ENCODE measurements at places on chromosomes 1 and 21.

GRCh38 chr1:64469116-64469976 is 583 bp upstream of the CACHD1 start:
- DNase-seq = no peak

DNA sequence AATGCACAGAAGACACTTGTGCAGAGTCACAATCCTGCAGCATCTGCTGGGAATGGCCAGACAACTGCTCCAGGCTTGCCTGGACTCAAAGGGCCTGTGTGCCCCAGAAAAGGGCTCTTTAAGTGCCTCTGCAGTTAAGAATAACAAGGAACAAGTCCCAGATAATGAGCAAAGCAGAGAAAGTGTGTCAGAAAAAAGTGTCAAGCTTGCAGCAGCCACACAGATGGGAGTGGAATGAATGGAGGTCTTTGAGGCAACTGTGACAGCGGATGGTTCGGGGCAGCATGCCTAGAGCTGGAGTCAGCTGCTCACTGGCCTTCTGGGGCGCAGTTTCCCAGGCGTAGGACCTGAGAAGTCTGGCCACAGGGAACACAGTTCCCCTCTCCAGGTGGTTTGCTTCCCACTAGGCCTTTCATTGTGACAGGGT is 5.1 kb downstream of the PARP1 start:
- peak; percentile 87 for DNase-seq

- DNase-seq = no peak
Measured at GRCh38 chr1:194517567-194517966, 1331.2 kb upstream of the B3GALT2 start.

DNA sequence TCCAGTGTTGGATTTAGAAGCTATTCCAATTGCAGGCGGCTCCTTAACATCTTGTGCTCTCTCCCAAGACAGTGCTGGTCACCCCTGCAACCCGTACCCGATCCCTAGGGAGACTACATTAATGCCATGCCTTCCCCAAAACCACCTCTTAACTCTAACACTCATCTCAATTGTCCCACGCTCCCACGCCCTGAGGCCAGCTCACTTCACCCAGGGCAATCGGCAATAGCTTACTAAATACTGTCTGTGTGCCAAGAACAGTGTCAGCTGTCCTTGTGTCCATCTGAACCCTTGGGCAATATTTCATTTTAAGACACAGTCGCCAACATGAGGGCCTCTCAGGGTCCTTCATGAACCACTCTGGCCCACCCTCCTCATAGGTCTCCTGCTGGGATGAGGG is 13.9 kb downstream of the C1orf198 start:
- no peak for DNase-seq

GRCh38 chr1:23051290-23051909 is 32.1 kb downstream of the KDM1A start:
- DNase-seq = no peak

DNA sequence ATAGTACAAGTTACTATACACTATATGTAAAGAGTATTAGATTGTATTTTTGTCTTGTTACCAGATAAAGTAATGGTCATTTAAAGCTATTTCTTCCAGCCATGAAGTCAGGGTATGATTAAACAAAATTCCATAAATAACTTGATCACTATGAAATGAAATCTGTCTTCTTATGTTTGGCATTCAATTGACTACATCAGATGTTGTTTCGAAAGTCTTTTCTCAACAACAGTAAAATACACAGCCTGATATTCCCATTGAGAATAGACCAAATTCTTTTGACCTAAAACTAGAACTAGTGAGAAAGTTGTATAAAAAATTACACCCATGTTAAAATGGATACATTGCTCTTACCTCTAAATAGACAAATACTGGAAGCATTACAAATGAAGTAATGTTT is 134.6 kb upstream of the ADAMTS5 start:
- DNase-seq = no peak

GRCh38 chr1:239764546-239764945 is 327.1 kb upstream of the FMN2 start:
- no peak for DNase-seq

- peak; percentile 34 for DNase-seq
Measured at GRCh38 chr1:154751690-154752089, 118.4 kb downstream of the KCNN3 start.

GRCh38 chr1:91541918-91542533 is 41.4 kb downstream of the CDC7 start:
- DNase-seq = no peak

GRCh38 chr1:203546274-203546673 is 52.3 kb downstream of the OPTC start:
- no peak for DNase-seq

- DNase-seq = no peak
Measured at GRCh38 chr1:11990303-11991032, 10.2 kb downstream of the MFN2 start.

- DNase-seq = no peak
Measured at GRCh38 chr1:207882692-207883091, 28.2 kb downstream of the CD34 start.

DNA sequence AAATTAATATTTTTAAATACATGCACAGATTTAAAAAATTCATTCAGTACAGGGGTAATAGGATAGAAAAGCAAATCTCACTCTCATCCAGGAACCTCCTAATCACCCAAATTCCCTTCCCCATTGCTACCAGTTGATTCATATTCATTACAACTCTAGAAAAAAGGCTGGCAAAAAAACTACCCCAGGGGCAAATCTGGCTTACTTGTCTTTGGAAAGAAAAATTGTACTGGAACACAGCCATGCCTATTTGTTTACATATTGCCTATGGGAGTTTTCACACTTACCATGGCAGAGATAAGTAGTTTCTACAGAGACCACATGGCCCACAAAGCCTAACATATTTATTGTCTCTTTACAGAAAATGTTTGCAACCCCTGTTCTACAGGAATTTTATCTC is 8.9 kb upstream of the RBM34 start:
- DNase-seq = no peak

DNA sequence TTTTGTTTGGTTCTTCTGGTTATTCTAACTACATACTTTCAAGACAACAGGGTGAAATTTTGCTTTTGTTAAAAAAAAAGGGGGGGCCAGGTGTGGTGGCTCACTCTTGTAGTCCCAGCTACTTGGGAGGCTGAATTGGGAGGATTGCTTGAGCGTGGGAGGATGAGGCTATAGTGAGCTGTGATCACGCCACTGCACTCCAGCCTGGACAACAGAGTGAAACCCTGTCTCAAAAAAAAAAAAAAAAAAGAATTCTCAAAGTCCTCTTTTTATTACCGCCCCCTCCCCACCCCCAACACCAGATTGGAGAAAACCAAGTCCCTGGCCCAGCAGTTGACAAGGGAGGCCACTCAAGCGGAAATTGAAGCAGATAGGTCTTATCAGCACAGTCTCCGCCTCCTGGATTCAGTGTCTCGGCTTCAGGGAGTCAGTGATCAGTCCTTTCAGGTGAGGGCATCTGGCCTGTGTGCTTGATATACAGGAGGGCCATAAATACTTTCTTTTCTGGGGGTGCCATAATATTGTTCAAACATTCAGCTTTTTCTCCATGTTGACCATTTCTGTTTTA is 50.2 kb downstream of the LAMC2 start:
- DNase-seq = no peak

- DNase-seq = no peak
Measured at GRCh38 chr21:36487641-36488307, 7.9 kb upstream of the CLDN14 start.

GRCh38 chr1:36274201-36274600 is 32.0 kb upstream of the SH3D21 start:
- DNase-seq = no peak

DNA sequence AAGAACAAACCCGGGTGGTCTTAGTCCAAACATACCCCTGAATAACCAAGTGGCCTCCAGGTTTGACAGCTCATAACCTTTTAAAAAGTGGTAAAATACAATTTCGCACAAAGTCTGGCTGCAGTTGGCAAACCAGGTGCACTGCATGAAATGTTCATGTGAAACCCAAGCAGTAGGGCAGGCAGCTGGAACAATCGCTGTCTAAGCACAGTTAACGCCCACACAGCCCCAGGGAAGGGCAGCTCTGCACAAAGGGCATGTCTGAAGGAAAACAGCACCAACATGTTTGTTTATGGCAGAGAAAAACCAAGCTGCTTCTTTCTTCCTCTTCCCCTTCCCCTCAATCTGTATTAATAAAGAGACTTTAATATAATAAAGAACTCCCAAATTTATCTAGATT is 49.5 kb downstream of the KIAA1614 start:
- no peak for DNase-seq

- DNase-seq = no peak
Measured at GRCh38 chr21:42539931-42540343, 26.3 kb downstream of the SLC37A1 start.

- DNase-seq = no peak
Measured at GRCh38 chr1:155636397-155637153, 26.6 kb downstream of the MSTO1 start.

DNA sequence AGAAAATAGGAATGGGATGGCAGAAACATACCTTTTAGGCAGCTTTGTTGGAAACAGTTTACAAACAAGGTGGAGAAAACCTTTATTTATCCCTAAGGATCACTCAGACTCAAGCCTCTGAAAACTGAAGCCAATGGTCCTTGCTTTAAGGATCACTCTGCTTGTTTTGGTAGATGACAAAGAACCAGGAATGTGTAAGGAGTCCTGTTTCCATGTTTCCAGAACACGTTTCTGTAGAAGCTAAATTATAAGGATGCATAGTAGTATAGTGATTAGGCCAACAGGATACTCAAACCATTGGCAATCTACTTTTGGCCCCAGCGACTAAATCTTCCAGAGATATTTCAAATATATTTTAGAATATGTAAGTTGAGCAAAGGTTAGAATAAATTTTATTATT is 149.1 kb upstream of the HP1BP3 start:
- no peak for DNase-seq

DNA sequence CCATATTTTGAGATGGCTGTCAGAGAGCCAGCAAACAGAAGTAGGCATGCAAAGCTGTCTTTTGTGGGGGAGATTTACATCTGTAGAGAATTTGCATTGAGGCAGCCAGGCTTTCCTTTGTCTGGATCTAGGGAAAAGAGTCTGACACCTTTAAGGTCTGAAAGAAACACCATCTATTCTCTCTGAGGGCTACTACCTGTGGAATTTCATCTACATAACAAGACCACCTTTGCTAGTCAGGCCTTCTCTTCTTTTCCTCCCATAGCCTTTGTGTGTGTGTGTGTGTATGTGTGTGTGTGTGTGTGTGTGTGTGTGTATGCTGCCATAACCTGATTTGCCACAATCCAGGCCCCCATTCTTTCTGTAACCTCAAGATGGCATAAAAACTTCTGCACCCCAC is 28.4 kb upstream of the DMRTB1 start:
- no peak for DNase-seq

DNA sequence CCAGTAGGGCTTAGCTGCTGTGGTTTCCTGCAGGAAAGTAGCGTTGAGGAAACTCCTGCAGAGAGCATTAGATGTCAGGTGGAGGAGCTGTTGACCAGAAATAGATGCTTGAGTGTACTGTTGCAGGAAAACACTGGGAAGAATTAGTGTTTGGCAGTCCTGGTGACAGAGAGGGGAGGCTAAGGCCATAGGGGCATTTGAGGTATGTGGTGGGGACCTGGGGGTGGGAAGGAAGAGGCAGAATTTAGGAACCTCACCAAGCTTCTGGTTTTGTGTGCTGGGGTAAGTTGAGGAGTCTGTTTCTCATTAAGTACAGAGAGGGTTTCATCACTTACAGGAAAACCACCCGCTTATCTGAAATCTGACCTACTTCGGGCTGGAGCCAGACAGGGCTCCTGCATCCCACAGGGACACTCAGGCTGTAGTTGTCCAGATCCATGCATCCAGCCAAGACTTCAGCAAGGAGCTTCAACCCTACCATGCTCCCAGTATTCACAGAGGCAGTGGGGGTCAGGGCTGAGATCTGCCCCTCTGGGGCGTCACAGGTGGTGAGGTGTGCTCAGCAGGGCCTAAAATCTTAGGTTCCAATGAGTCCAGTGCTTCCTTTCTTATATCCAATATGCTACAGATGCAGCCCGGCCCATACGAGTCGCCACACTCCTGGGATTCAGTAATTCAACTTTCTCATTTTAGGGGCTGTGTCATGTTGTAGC is 15.1 kb downstream of the SH2D2A start:
- DNase-seq = no peak

- no peak for DNase-seq
Measured at GRCh38 chr1:162276493-162276892, 100.2 kb downstream of the SPATA46 start.

GRCh38 chr1:208083715-208084085 is 160.5 kb downstream of the PLXNA2 start:
- DNase-seq = no peak

DNA sequence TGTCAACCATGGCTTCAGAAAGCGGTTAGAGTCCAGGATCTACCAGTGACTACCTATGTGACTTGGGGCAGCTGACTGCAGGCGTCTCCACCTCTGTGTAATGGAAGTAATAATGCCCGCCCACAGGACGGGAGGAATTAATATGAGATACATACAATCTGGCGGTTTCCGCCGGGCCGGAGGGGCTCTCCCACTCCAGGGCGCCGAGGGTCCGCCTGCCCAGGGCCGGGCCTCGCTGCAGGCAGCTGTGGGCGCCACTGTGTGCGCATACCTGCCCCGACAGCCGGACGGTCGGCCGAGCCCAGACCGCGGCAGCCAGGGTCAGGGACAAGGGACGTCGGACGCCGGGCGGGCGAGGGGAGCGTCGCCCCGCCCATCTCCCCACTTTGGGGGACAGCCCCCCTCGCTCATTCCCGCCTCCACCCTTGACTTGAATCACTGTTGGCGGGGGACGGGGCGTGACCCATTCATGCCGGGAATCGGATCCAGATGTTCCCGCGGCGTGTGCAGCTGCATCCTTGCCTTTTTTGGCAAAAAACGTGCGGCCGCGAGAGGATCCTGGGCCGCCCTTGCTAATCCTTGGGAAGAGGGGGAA is 6.0 kb upstream of the SF3A3 start:
- DNase-seq = no peak

- no peak for DNase-seq
Measured at GRCh38 chr1:172398970-172399755, 21.3 kb upstream of the C1orf105 start.

DNA sequence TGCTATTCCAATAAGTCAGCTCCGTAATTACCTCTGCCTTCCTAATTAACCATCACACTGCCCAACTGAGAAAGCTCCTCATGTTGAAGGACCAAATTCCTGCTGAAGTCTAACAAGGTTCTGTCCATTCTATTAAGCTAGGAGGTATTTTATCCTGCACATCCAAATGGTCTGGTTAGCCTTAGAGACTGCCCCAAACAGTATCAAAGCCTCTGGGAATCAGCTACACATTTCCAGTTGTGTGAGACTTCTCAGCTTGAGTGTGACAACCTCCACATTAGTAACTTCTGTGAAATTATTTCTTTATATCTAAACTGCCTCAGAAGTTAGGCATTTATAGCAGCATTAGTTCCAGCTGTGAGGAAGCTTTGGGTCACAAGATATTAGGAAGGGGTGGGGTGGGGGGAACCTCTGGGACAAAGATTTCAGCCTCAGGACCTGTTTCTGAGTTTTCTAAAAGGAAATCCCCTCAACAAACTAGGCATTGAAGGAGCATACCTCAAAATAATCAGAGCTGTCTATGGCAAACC is 150.5 kb upstream of the DUSP10 start:
- no peak for DNase-seq

DNA sequence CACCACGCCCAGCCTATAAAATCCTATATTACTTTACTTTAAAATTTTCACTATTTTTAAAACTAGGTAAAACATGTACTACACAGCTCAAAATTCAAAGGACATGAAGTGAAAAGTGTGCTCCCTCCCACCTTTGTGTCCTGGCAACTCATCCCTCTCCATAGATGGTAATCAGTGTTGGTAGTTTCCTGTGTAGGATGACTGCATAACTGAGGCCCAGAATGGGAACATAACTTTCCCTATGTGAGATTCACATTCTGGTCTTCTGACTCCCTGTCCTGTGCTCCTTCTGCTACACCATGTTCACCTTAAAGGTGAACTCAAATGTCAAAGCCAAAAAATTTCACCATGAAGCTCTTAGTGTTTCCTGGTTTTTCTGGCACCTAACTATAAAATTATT is 39.3 kb downstream of the XKR8 start:
- DNase-seq = no peak

All from substantia nigra (tissue), 51 donors.